ENCODE measurements at places on chromosomes 5 and 9.

- DNase-seq, result no peak
Measured at GRCh38 chr5:176648474-176649194, 1.4 kb downstream of the TSPAN17 start.

DNA sequence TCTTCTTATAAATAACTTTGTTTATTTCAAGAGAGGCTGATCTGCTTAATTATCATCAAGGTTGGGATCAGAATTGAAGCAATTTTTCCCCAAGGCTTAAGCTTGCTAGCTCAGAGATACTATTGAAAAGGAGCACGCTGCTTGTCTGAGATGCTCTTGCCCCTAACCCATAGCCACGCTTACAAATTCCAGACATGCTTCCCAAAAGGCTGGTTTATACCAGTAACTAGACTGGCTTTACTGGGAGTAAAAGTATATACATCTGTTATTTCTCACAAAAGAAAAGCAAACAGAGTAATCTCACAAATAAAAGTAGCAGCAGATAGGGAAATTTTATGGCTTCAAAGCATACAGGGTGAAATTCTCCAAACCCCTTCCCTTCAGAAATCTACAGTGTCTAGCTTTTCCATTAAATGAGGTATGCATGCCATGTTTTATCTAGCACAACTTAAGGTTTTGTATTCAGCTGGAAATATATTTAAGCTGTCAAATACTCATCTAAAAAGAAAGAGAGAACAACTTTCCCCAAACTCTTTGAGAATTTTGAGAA is 163.2 kb upstream of the TRPC7 start:
- DNase-seq, result no peak

- no peak for DNase-seq
Measured at GRCh38 chr9:79735023-79735779, 163.4 kb downstream of the TLE4 start.

DNA sequence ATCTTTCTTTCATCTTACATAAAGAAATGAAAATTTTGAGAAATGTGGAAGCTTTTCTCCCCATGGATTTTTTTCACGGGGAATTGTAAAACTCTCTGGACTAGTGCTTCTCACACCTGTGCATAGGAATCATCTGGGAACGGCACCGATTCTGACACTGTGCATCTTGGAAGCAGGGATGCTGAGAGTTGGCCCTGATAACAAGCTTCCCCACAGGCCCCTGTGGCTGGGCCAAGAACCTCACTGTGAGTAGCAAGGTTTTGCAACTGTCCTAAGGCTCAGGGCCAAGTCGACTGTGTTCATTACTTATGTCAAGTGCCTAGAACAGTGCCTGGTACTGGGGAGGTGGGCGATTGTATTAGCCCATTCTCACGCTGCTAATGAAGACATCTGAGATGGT is 107.9 kb upstream of the ICE1 start:
- DNase-seq, result no peak

- no peak for DNase-seq
Measured at GRCh38 chr5:142466195-142466971, 141.6 kb upstream of the SPRY4 start.

DNA sequence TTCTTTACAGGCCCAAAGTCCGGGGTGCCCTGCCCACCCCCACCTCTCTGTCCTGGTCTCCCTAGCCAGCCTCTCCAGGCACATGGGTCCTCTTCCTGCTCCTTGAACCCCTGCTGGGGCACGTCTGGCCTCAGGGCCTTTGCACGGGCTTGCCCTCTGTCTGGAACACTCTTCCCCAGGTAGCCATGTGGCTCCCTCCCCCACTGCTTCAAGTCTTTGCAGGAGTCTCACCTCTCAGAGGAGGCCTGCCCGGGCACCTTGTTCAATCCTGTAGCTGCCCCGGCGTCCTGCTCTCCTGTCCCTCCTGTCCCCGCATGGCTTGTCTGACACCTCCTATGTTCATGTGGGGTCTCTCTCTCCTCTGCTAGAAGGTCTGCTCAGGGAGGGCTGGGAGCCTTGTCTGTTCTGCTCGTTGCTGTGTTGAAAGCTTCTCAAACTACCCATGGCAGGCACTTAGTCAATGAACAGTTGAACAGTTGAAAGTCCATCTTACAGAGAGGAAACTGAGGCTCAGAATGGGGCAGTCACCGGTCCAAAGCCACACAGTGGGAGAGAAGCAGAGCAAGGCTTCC is 241.4 kb downstream of the PBX3 start:
- no peak for DNase-seq

DNA sequence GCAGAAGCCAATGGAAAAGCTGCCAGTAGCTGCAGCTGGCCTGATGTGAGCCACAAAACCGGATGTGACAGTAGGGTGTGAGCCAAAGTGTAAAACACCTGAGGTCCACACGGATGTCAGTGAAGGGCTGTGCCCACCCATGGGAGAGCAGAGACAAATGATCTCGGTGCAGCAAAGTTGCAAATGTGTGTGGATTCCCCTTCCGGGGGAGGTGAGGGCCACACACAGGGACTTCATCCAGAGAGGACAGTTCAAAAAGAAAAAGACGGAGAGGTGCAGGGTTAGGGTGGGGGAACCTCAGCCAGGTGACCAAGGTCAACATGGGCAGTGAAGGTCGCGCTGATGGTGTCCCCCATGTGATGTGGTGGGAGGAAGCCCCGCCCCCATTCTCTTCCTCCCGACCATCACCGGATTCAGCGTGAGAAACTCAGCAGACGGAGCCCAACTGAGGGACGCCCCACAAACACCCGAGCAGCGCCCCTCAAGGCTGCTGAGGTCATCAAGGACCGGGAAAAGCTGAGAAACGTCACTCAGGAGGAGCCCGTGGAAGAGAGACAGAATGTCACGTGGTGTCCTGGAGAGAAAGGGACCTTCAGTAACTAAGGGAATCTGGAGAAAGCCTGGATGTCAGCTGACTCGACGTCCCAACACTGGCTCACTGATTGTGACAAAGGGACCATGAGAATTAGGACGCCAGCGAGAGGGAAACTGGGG is 11.4 kb upstream of the PTGDS start:
- DNase-seq, result no peak

- DNase-seq, result no peak
Measured at GRCh38 chr5:115450741-115451140, 93.8 kb downstream of the FEM1C start.

DNA sequence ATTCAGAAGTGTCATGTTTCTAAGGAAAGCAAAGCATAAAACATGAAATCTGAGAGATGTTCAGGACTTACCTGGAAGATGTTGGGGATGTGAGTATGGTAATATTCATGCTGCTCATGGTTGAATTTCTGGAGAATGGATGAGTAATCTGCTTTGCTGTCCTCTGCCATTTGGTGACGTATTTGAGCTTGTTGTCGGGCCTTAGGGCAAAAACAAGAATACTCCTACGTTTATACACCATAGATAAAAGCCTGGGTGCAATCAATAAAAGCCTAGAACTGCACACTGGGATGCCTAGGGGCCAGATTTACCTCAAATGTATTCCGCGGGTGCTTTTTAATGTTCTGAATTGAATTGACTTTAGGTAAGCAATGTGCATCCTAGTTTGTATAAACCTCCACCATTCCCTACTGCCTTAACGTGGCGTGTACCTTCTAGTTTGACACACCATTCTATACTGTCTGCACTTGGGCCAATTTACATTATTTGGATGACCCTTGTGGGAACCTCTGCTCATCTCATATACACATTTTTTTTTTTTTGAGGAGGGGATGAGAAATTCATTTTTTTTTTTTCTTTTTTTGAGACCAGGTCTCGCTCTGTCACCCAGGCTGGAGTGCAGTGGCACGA is 94.4 kb downstream of the USP20 start:
- no peak for DNase-seq

DNA sequence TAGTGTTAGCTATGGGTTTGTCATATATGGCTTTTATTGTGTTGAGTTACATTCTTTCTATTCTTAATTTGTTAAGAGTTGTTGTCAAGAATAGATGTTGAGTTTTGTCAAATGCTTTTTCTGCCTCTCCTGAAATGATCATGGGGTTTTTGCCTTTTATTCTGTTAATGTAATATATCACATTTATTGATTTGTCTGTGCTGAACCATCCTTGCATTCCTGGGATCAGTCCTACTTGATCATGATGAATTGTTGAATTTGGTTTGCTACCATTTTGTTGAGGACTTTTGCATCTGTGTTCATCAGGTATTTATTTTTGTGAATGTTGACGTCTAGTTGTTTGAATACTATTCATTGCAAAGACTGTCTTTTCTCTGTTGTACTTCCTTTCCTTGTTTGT is 23.9 kb downstream of the RIC1 start:
- DNase-seq, result no peak

- peak; percentile 18 for DNase-seq
Measured at GRCh38 chr9:136051837-136052471, 43.1 kb downstream of the NACC2 start.

DNA sequence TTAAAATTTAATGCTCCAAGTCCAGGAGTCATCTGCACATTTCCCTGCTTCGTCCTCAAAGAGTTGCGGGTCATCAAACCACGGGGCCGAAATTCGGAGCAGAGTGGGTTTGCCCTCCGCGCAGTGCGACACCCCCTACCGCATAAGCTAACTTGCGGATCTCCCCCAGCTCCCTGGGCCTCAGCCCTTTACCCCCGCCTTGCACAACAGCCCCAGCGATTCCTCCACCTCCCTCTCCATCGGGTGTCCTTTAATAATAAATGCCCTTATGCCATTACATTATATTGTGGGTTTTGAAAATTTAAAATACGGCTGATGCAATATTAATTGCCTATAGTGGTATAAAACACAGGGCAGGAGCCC is 3.9 kb downstream of the POU4F3 start:
- no peak for DNase-seq

DNA sequence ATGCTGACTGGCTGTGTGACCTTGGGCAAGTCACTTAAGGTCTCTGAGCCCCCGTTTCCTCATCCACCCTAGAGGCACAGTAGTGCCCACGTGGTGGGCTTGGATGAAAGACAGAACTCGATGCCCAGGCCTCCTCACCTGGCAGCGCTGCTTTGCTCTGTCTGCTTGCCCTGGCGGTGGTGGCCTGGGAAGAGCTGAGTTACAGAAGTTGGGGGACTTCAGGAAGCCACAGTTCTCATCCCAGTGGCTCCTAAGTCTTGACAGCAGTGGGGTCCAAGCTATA is 171.5 kb upstream of the IER5L start:
- DNase-seq, result no peak

DNA sequence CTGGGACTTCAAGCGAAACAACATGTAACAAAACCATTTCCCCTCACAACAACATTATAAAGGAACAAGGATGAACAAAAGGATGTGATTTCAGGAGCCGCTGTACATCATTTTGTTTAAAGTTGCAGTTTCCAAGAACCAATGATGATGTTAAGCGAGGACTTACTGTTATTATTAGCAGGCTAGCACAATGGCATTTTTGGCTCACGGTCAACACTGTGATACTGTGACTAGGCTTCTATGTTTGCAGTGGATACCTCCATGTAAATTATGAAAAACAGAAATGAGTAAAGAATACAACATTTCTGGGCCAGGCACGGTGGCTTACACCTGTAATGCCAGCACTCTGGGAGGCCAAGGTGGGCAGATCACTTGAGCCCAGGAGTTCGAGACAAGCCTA is 113.0 kb downstream of the AUH start:
- DNase-seq, result no peak

DNA sequence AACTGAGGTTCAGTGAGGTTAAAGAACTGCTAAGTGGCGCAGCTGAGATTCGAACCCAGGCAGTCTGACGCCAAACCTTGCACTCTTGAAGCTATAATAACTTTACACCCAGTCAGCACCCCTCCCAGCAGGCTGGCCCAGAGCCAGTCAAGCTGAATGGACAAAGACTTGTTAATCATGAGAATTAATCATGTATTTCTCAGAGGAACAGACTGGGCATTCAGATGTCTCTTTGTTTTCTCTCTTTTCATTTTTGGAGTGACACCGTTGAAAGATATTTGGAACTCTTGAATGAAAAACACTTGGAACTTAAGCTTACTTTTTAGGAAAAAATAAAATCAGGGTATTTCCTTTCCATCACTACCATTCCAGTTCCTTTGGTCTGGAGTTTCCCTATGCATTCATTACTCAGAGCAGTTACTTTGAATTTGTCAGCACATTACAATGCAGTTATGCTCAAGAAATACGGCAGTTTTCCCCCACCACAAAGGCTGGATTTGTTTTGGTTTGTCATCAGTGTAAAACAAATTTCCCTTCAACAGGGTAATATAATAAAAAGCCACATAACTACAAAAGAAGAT is 22.6 kb upstream of the MAMDC2 start:
- DNase-seq, result no peak

DNA sequence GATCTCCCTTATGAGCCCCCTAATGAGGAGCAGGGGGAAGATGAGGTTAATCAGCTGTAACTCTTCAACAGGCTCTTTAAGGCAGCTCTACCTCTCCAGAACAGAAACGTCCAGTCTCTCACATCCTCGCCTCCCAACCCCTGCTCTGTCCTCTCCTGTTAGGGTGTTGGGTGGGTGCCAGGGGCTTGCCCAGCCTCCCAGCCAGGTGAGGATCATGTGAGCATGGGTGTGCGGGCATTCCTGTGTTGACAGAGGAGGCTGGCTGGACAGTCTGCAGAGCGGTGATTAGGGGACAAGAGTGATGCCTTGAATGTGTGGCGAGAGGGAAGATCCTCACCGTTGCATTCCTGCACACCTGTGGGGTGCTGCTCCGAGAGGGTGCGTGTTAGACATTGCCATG is 51.7 kb downstream of the CCDC180 start:
- no peak for DNase-seq

DNA sequence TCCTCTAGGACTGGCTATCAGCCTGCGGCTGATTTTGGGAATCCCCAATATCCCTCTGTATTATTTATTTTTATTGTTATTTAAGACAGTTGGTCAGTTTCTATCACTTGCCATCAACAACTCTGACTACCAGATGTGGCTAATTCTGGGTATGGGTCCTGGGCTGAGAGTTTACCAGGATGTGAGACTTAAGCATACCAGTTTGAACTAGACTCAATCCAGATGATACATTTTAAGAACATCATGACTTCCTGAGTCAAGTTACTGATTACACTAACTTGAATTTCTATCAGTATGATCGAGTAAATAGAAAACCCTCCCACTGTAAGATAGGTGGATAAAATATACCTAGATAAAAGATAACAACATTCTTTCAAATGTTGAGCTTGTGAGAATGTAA is 634.0 kb downstream of the MAT2B start:
- no peak for DNase-seq

DNA sequence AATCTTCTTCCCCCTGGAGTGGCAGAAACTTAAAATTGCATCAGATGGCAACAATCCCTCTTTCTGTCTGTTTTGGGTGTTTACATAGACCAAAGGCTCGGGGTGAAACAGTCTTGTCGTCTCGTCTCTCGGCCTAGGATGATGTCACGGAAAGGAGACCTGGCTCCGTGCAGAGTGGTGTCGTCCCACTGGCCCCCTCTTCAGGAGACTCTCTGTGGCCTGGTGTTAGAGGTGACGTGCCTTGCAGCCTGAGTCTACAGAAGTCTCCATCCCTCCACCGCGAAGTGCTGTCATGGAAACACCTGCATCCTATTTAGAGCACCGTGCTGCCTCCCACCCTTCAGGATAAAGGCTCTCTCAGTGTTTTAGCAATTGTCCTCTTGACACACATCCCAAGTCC is 409.7 kb downstream of the IRX1 start:
- DNase-seq, result no peak

GRCh38 chr5:159231167-159231566 is 21.8 kb upstream of the RNF145 start:
- DNase-seq, result no peak

- no peak for DNase-seq
Measured at GRCh38 chr9:99808454-99808853, 13.2 kb upstream of the NR4A3 start.
